ENCODE measurements at places on chromosomes 3 and 15.

- DNase-seq = no peak
These were observed 206.5 kb downstream of the LPP start for GRCh38 chr3:188360364-188360881.

DNA sequence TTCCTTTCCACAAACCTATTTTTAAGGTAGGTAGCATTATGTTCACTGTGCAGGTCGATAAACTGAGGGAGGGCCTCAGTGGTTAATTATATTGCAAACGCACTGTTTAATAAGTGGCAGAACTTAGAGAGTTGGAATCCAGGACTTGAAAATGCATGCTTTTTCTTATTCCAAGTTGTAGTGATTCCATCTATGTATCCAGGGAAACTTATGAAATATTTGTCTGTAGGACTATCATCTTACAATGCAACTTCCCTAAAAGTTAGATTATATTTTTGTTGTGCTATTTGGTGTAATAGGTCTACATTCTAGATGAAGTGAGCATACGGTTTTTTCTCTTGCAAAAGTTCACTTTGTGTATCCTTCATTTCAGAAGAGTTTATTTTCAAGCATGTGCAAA lies 419.5 kb downstream of the NAALADL2 start:
- no peak for DNase-seq

DNA sequence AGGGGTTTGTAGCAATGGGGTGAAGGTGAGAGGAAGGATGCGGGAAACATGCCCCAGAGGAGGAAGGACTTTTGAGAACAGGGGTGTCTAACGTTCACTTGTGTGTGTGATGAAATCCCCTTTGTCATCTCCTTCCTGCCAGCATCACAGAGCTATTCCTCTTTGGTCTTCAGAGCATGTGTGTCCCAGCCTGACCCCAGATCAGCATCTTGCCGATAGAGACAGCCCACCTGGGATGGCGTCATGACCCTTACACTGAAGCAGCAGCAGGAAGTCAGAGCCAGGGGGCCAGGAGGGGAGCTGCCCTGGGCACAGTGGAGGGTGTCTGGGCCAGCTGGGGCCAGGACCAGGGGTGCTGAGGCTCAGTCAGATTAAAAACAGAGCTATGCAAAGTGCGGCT lies 29.9 kb upstream of the GRIP2 start:
- DNase-seq = no peak

GRCh38 chr3:82044930-82045705 lies 283.7 kb upstream of the GBE1 start:
- peak; percentile 34 for DNase-seq

GRCh38 chr3:25155652-25156471 lies 272.2 kb upstream of the RARB start:
- DNase-seq = no peak

DNA sequence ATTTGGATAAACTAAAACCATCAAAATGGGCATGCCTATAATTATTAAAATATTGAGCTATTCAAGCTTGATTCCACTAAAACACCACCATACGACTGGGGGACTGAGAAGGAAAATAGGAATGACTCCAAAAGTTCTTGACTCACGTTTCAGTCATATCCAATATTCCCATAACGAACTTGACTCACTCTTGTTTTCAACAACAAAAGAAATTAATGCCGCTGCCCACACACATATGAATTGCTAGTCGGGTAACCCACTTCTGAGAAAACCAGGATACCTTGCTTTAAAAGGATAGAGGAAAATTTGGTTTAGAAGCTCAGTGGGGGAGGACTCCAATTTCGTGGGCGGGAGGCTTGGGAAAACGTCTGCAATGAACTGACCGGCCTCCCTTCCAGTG lies 5.2 kb downstream of the HTR3C start:
- DNase-seq = no peak

- peak; percentile 81 for DNase-seq
These were observed 16.7 kb upstream of the WNT7A start for GRCh38 chr3:13896473-13897154.

- DNase-seq = no peak
These were observed 25.3 kb downstream of the GALNT15 start for GRCh38 chr3:16199769-16200168.

DNA sequence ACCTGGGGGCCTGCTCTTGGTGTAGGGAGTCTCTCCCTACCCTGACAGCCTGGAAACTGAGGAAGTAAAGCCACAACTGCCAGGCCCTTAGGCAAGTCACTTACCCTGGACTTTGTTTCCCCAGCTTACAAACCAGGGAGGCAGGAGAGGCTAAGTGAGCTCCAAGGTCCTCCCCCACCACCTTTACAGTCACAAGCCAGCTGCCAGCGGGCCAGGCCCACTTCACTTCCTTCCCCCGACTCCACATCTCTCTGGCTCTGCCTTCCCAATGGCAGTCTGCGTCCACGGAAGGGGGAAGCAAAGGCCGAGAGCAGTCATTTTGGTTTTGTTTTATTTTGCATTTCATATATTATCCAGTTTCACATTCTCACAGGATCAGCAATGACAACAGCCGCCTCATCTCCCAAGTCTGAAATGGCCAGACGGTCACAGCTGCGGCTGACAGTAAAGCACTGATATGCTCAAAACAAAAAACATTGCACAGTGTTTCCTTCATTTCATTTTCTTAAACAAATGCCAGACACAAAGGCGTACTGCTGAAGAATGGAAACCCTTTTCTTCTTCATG lies 35.7 kb downstream of the RBPMS2 start:
- DNase-seq = no peak
